ENCODE measurements at places on chromosomes 3 and 15.

DNA sequence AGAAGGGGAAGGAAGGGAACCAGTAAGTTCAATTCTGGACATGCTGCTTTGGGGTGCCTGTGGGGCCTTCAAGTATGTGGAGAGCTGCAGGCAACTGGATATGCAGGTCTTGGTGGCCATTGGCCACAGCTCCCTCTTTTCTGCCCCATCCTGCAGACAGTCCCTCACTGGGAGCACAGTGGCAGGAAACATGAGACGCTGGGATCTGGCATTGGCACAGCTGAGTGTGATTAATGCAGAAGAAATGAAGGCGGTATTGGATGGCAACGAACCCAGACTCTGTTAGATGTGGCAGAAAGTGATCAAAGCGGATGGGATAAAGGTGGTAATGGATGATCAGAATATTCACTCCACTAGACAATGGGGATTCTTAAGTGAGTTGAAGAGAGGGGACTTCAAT is 23.2 kb upstream of the VPS8 start:
- DNase-seq: no peak

GRCh38 chr3:11498646-11499045 is 145.1 kb downstream of the VGLL4 start:
- DNase-seq: no peak

DNA sequence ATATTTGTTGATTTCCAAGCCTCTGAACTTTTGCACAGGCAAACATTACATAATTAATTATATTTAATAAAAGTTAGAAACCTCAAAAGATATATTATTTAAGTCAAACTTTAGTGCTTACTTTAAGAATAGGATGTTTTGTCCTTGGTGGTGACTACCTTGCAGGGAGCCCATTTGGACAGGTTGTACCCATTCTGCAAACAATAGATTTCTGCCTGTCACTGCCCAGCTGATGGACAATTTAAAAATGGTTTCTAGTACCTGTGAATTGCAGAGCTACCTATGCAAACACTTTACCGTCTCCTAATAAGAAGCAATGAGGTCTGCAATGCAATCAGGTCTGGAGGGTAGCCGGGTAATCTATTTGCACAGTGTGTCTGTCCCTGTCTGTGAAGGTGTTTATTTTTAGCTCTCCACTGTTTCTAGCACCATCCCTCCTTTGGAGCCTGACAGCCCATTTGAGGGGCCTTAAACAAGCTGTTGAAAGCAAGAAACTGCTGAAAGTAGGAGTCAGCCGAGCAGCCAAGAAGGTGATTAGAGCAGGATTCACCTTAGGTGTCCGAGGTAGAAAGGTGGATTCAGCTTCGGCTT is 556.2 kb upstream of the CFAP20DC start:
- no peak for DNase-seq

DNA sequence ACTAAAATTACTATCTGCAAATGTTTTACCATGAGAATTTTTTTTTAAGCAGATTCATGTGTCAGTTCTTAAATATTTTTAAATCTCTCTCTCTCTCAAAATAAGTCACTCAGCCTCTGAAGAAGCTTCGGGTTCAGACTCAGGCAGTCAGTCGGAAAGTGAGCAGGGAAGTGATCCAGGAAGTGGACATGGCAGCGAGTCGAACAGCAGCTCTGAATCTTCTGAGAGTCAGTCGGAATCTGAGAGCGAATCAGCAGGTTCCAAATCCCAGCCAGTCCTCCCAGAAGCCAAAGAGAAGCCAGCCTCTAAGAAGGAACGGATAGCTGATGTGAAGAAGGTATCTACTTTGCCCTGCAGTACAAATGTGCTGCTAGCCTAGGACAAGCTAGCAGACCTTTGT is 24.1 kb downstream of the CHD2 start:
- no peak for DNase-seq

- DNase-seq: no peak
Observed at GRCh38 chr3:101725890-101726275, 1.5 kb downstream of the CEP97 start.

DNA sequence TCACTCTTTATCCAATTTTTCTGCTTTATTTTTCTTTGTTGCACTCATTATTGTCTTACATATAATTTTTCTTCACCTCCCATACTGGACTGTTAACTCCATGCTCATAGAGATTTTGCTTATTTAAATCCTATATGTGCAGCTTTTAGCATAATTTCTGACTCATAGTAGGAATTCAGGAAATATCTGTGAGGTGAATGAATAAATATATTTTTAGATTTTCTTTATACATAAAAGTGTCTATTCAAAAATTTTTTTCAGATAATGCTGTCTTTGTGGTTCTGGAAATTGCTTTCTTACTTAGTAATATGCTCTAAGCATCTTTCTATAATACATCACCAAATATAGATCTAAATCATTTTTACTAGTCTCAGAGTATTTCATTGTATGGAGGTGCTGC is 191.8 kb upstream of the SUCLG2 start:
- DNase-seq: no peak

DNA sequence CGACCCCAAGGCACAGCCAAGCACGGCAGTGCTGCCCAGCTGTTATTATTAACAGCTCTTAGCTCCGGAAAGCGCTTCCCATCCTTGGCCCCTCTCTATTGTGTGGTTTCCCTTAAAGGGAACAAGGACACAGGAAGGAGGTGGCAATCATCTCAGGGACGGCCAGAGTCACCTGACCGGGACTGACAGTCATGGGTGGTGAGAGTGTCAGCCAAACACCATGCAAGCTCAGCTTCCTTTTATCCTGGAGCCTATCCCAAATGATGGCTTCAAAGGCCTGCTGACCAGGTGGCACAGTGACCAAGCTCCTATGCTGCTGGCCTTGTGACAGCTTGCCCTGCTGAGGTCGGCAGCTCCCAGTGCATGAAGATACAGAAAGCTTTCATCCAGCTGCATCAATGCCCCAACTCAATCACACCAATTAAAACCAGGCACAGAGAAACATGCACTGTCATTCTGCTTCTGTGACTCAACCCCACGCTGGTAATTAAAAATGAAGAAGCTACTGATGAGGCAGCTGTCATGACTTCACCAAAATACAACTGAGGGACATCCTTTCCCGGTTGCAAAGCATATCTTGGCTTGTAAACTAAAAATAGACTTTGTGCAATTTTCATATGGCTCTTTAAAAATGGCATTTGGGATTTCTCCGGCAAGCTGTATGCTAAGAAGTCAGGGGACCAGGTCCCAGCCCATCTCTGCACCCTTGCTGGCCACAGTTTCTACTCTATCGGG is 34.0 kb downstream of the PCSK6 start:
- no peak for DNase-seq

DNA sequence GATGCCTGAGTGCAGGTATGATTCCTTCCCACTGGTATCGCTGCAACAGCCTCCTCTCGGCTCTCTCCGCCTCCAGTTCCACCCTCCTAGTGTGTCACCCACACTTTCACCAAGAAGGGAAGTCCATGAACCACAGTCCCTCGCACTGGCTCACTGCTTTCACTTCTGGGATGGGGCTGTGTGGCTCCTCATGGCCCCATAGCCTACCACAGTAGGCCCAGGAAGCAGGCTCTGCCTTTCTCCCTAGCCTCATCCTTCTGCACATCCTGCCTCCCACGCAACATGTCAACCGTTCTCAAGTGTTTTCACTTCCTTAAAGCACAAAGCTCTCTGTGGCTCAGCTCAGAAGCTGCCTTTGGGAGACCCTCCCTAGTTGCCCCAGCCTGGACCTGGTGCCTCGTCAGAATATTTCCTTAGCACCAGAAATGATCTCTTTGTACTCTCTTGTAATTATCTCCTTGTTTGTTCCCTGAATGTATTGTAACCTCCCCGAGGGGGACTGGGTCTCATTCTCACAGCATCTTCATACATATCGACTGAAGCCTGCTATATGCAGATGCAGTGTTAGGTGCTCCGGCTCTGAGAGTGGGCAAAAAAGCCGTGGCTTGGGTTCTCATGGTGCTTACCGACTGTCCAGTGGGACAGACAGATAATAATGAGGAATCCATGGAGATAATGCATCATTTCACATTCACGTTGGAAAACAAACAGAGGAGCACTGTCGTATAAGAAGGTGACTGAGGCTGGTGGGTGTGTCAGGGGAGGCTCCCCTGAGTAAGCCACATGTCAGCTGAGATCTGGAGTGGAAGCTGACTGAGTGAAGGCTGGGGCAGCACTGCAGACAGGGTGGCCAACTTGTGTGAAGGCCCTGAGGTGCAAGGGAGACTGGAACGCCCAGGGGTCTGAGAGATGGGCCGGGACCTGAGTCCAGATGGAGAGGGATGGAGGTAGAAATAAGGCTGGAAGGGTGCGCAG is 107.1 kb downstream of the DGKG start:
- no peak for DNase-seq

All from stimulated activated CD8-positive, alpha-beta memory T cell treated with anti-CD3 and anti-CD28 coated beads, Interleukin-7, amount 100 ng/mL, for 4 hours (primary cell).